A549 treated with ZK216348 at 1 μM for 4 hours (cell line): ENCODE measurements at places on chromosomes 12 and 14. TPM values are rescaled to one million over a fixed set of nuclear protein-coding genes. Genes with fewer than 3 reads are reported as not detected.

CCDC175 gene
- total RNA-seq, result not detected in 5 replicates

L2HGDH gene
- total RNA-seq, result 8.3 to 11.4 TPM (median 10.4 TPM) in 5 replicates

JPH4 gene
- total RNA-seq, result 0.04 to 0.08 TPM (median 0.07 TPM) in 3 of 5 replicates, not detected in the others

MYO1H gene
- total RNA-seq, result not detected in 5 replicates

FAM181A gene
- not detected in 5 replicates for total RNA-seq
